Fibroblast of villous mesenchyme (primary cell): ENCODE measurements at places on chromosomes 3 and 15. TPM values are rescaled to one million over a fixed set of nuclear protein-coding genes. Genes with fewer than 3 reads are reported as not detected.

- DNase-seq: no peak
These were observed 28.4 kb upstream of the SLC2A2 start for GRCh38 chr3:171054921-171055320.

DNA sequence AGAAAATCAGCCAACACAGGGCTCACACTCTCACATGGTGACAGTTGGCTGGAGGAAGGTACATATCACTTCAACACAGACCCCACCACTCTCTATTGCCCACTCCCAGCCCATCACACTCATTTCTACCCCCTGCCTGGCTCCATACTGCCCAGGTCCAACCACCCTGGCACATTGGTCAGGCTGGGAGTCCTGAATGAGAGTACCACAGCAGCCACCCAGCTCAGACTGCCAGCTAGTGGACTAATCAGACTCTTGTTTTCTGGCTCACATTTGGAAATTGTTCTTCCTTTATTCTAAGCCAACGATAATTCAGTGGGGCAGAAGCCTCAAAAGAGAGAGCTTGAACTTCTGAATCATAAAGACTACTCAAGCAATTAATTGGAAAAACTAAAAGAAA lies 20.0 kb downstream of the MRPL46 start:
- no peak for DNase-seq

- DNase-seq: no peak
These were observed 21.4 kb upstream of the MCF2L2 start for GRCh38 chr3:183449791-183450190.

DNA sequence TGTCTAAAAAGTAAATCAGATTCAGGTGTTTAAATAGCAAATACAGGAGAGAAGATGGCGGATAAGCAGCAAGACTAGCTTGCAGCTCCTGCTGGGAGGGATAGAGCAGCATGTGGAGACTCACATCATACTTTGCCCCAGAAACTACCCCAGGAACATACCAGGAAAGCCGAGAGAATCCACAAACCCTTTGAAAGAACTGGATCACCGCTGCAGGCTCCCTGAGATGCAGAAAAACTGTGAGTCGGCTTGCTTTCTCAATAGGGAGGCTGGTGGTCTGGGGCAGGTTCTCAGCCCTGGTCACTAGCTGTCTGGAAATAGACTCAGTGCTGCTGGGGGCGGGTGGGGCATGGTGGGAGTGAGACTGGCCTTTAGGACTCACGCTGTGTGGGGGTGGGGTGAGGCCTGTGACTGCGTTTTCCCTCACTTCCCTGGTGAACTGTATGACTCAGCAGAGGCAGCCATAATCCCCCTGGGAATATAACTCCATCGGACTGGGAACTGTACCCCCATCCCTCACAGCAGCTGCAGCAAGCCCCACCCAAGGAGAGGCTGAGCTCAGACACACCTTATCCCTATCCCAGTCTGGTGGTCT lies 142.8 kb downstream of the CNTN6 start:
- DNase-seq: no peak

DNA sequence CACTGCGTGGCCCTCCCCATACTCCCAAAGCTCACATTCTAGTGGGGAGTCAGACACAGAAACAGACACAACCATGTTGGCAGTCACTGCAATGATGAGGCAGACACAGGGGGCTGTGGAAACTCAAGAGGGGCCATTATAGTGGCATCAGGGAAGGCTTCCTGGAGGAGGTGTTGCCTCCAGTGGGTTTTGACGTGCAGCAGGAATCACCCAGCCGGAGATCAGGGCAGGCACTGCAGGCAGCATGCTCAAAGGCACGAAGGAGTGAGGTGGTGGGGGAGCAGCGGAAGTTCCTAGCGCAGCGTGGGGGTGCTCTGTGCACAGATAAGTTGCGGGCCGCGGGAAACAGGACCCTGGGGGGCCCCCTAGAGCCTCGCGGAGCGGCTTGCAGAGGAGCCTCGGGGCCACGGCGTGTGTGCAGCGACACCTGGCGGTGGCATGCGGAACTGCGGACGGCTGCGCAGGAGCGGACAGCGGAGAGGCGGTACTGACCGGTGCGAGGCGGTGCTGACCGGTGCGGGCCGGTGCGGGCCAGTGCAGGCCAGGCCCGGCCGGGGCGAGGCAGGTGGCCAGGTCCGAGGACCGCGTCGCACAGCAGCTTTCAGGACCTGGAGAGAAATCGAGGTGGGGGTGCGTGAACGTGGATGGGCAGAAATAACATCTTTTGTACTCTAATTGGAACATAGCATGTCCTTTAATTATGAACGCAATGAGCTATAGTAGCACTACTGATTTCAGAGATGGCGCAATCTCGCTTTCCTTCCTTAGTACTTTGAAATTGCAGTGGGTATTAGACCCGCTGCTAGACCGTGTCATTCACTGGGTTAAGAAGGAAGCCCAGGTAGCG lies 101.5 kb downstream of the FBLN2 start:
- peak; percentile 61 for DNase-seq

DNA sequence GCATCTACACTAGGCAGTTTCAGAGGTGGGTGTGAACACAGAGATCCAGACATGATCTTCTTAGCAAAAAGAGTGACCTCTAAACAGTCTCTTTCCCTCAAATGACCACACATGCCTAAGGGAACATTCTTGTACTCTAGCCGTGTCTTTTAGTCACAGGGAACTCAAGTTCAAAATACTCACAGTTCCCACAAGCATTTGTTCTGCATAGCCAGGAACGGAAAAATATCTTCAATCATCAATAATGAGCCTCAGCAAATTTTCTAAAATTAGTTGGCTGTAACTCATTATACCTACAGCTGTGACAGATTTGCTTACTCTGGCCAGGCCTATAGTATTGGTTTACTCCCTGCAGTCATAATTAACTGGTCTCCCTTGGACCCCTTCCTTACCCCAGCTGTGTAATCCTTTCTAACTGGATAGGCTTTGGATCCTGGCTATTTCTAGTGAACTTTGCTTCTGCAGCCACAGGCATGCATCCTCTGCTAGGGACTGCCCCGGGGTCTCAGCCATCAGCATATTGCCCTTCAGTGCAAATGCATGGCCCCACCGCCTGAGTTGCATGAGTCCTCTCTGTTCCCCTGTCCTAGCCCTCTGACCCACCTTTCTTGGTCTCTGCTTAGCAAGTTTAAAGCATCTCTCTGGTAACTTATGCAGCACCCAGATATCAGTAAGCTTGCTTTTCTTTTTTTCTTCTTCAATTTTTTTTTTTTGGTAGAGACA lies 56.0 kb upstream of the HACD2 start:
- DNase-seq: peak; percentile 37

DNA sequence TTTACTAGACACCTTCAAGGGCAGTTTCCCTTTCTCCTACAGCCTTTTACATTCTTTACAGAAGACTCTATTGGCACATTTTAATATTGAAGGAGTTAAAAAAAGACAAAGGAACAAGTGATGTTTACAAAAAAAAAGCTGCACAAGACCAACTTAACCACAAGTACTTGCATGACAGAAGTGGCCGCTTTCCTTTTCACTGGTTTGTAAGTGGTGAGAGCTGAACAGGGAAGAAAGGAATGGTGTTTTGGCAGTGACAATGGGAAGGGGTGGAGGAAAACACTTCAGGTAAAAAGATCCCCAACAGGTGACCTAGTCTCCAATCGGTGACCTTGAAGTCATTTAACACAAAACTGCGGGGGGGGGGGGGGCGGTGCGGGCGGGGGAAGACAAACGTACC lies 1.1 kb downstream of the WDR72 start:
- DNase-seq: no peak

DNA sequence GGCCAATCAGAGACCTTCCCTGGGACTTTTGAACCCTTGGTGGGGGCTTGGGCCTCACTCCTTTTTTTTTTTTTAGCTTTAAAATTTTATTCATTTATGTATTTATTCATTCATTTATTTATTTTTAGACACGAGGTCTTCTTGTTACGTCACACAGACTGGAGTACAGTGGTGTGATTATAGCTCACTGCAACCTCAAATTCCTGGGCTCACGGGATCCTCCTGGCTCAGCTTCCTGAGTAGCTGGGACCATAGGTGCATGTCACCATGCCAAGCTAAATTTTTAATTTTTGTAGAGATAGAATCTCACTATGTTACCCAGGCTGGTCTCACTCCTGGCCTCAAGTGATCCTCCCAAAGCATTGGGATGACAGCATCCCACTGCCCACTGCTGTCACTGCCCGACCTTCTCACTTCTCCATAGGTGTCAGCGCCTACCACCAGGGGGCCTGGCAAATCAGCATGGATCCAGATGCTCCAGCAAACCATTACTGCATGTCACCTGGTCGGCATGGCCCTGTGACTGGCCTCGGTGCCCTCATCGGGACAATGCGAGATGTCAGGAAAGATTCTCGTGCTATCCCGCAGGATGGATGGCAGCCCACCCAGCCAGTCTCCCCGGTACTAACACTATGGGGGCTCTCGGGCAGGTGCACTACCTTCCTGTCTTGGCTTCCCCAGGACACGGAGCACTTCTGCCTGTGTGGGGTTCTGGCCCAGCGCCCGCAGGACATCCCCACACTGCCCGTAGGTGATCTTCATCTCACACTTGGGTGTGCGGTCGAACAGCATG lies 3.0 kb downstream of the MYL3 start:
- DNase-seq: no peak

- DNase-seq: peak; percentile 28
These were observed 85.6 kb downstream of the RAP2B start for GRCh38 chr3:153247331-153248330.

DNA sequence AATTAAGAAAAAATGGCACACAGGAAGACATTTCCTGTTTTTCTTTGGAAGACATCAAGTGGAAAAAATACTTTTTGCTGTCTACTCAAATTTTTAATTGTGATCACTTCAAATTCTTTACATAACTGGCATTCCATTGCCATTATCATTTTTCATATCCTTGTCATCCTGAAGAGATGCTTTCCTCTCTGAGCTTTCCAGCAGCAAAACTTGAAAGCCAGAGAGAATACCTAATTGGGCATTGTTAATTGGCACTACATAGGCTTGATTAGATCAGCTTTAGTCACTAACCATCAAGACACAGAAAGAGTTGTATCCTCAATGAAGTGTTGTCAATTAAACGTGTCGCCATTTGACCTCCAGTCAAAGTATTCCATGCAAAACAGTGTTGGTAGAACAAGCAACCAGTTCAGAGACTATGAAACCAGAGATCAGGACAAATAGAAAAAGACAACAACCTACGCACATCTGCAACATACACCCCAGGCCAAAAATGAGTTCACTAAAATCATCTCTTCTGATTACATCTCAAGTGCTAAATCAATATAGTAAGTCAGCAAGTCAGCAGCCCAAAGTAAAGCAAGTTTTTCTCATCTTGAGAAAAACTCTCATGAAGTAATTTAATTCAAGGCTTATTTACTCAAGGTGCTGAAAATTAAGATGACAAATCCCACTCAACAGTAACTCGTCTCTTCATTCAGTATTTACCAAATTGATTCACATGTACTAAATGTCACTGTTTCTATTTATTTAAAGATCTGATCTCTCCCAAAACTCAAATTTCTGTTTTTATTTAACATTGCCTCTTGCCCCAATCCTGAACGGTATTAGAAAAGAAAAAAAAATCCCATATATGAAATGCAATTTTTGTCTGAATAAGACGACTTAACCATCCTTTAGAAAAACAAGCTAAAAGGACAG lies 123.0 kb downstream of the SUCLG2 start:
- no peak for DNase-seq

DNA sequence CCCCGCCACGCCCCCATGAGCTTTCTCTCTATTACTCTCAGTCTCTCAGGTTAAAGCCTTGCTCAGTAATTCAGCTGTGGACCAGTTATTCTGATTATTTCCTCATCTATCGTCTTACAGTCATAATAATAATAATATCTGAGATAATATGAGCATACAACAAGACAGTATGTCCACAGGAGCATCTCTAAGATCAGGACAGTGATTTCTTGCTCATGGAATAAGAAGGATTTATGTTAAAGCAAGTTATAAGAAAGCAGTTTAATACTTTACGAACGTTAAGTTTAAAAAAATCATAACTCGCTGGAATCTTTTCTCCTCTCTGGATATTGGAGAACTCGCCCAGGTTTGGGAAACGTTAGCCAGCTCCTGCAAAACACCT lies 643 bp upstream of the LMCD1 start:
- no peak for DNase-seq

DNA sequence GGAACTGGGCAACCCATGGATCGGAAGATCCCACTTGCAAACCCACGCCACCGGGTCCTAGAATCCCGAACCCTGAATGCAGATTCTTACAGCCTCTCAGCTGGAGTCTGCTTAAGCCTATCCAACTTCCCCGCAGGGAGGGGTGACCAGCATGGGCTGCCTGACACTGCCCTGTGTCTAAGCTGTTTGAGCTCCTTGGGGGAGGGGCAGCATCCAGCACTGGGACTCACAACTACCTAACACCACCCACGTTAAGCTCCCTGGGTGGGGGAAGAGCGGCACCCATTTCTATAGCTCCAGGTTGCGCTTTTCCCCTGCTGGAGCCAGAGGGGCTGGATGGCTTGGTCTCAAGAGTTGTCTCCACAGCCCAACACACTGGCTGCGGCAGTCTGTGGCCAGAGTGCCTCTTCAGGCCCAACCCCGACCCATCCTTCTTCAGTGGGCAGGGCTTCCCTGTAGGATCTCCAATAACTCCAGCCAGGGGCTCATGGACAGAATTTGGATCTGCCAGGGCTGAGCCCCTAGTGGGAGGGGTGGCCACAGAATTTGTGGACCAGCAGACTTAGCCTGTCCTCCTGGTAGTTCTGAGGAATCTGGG lies 649.2 kb downstream of the TUSC7 start:
- no peak for DNase-seq

- no peak for DNase-seq
These were observed 19.5 kb upstream of the SPESP1 start for GRCh38 chr15:68910816-68911215.

DNA sequence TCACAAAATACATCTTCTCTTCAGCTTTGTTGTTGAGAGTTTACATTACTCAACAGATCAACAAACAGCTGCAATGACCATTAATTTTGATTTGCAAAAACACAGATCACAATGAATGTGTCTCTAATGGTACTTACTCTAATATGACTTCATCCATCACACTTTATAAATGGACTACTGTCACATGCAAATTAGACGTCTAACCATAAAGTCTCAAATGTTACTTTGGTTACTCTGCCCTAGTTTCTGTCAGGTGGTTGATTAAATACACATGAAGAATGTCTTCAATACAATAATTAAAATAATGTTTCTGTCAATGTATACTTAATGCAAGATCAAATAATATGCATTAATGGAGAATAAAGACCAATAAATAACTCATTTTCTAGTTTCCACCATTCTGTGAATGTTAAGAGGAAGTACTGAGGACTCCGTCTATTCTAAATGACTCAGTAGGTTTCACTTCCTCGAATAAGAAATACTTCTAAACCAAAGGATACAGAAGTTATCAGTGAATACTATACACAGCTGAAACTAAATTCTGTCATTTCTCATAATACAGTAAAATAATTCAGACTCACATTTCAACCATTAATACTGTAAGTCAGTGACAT lies 145.8 kb downstream of the CBLB start:
- no peak for DNase-seq

- DNase-seq: peak; percentile 49
These were observed 26.2 kb downstream of the SLC12A8 start for GRCh38 chr3:125186261-125186787.

The HEG1 gene
- 110 and 199 TPM in 2 replicates for total RNA-seq

The SLC22A13 gene
- total RNA-seq: 0.32 and 0.43 TPM in 2 replicates

The TXNRD3 gene
- 11.3 and 13.4 TPM in 2 replicates for total RNA-seq

The NME9 gene
- under 0.01 TPM in 1 of 2 replicates, not detected in the other for total RNA-seq

The SEMA3B gene
- total RNA-seq: 7.4 and 23.3 TPM in 2 replicates

The RHOA gene
- 626 and 717 TPM in 2 replicates for total RNA-seq

The SLITRK3 gene
- not detected in 2 replicates for total RNA-seq
